Inflammatory macrophage treated with lipopolysaccharide for 1 hour (primary cell): ENCODE measurements at places on chromosomes 12 and 14.

DNA sequence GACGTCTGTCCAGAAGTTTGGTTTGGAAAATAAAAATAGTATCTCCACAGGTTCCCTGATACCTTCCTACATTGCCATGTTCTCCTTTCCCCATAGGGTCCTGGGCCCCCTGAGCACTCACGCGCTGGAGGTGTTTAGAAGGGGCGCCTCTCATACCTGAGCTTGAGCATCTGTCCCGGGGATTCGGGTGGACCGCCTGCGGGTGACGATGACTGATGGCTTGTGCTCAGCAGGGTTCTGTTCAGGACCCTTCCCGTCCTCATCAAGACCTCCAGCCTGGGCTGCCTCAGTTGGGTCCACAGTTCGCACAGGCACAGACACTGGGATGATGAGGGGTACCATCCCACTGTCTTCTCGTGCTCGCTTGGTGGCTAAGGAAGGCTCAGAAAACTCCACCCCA, 22.7 kb upstream of the PNMA1 start:
- DNase-seq: no peak

DNA sequence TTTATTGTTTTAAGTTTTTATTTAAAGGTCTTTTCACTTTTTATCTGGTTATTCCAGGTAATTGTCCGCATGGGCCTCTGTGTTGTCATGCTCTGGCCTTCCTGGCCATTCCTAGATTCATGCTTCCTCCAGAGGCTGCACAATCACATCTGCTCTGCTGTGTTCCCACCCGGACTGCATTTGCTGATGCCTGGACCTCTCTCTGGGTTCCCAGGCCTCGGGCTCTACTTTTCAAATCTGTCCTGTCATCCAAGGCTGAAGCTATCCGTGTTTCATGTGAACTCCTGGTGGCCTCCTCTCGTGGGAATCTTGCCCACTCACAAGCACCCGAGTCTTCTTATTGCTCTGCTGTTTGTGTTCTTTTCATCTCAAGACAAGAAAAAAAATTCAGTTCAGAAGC, 16.1 kb upstream of the VDR start:
- no peak for DNase-seq

DNA sequence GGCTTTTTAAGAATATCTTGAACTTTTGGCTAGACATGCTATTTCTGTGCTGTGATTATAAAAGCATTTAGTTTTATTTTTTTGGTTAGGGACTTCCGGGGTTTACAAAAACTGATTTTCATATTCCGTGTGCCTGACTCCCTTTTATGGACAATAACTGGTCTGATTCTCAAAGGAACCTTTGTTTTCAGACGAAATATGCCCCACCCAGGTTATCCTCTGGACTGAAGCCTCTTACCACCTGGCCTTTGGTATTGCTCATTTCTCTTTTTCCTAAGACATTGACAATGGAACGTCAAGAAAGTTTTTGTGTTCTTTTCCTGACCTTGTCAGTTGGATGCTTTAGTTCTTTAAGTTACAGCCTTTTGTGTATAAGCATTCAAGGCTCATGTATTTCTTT, 10.8 kb downstream of the TIGAR start:
- no peak for DNase-seq

DNA sequence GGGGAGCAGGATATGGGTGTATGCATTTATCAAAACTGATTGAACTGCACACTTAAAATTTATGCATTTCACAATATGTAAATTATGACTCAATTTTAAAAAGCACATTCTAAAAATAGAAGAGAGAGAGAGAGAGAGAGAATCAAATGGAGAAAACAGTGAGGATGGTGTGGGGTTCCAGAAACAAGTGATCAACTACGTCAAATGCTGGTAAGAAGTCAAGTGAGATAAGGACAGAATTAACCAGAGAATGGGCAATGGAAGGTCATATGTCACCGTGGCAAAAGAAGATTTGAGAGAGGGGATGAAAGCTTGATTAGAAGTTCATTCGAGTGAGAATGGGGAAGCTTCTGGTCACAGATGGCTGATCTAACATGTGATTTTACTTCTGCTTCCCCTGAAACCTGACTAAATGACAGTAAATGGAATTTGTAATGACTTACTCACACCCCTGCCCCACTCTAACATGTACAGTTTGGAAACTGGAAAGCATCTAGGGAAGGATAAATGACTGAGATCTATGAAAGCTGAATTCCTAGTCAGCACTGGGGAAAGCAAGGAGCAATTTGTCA, 276.5 kb upstream of the AMIGO2 start:
- peak; percentile 92 for DNase-seq

DNA sequence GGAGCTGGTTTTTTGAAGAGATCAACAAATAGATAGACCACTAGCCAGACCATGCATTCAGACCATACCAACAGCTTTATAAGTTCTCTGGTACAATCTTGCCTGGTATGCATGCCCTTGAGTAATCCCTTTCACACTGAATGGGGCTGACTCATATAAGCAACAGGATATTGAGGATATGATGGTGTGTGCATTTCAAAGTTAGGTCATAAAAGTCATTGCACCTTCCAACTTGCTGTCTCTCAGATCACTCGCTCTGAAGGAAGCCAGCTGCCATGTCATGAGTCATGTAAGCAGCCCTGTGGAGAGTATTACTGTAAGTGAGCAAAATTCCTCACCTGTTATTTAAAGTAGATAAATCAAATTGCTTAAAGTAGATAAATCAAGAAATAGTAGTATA, 45.0 kb upstream of the OR6J1 start:
- DNase-seq: peak; percentile 59
